ENCODE measurements at places on chromosomes 12 and 14.
A peak's percentile ranks its signal among the peaks of the same experiment; 100 is the strongest.

- peak; percentile 47 for DNase-seq
These were observed 39.2 kb downstream of the LTBP2 start for GRCh38 chr14:74572726-74573301.

GRCh38 chr12:49212572-49212971 is 23.7 kb upstream of the TUBA1A start:
- no peak for DNase-seq

- no peak for DNase-seq
These were observed 1.0 kb downstream of the HOMEZ start for GRCh38 chr14:23284654-23285529.

GRCh38 chr12:15556411-15557102 is 232.6 kb downstream of the EPS8 start:
- DNase-seq: no peak

GRCh38 chr12:30877105-30877875 is 49.3 kb upstream of the TSPAN11 start:
- DNase-seq: peak; percentile 82

GRCh38 chr12:104490186-104490585 is 33.4 kb downstream of the CHST11 start:
- peak; percentile 21 for DNase-seq

DNA sequence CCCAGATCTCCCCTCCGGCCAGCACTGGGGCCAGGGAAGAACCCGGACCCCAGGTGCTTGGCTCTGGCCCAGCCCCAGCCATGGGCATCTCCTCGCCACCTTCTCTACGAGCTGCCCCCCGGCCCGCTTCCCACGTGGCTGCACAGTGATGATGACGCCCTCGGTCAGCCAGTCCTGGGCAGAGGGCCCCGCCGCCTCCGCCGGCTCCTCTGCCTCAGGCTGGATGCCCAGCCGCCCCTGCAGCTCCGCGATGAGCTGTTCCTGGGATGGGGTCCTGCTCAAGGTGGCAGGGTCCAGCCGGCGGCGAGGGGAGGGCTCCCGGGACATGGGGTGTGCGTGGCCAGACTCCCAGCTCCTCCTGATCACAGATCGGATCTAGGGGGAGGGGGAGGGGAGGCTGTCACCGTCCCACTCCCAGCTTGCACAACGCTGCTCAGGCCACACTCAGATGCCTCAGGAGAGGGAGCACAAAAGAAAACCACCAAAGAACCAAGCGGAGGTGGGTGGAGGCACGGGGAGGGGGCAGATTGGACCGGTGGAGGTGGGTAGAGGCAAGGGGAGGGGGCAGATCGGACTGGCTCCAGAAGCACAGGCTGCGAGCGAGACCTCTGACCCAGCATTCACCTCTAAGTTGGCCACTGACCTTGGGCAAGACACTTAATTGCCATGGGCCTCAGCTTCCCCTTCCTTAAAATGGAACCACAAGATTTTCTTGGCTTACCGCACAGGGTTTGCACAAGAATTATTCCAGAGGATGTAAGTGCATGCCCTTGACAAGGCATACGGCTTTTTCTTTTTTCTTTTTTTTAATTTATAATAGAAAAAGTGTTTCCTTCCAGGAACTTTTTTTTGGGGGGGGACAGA is 16.1 kb upstream of the RPLP0 start:
- no peak for DNase-seq

- DNase-seq: no peak
These were observed 211.4 kb downstream of the CCDC59 start for GRCh38 chr12:82146740-82147139.

- no peak for DNase-seq
These were observed 30.6 kb upstream of the FICD start for GRCh38 chr12:108484431-108484830.

GRCh38 chr14:98593361-98593761 is 678.6 kb downstream of the BCL11B start:
- DNase-seq: no peak

GRCh38 chr12:98591209-98591608 is 2.3 kb upstream of the SLC25A3 start:
- no peak for DNase-seq

- no peak for DNase-seq
These were observed 175.8 kb upstream of the ATP2B1 start for GRCh38 chr12:89884416-89884898.

DNA sequence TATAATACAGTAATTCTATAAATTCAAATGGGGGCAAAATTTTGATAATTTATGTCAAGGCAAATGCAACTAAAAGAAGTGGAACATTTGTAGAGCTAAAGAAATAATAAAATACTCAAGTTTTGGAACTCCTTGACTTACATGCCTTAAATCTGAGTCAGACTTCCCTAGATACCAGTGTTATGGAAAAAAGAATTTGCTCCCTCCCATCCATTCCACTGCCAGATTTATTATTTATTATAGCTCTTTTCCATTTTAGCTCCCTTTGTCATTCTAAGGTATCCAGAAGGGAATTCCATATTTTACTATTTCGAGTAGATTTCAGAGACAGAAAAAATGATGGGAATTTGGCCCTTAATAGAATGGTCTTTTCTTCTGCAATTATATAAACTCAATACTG is 44.0 kb downstream of the RHOJ start:
- no peak for DNase-seq

DNA sequence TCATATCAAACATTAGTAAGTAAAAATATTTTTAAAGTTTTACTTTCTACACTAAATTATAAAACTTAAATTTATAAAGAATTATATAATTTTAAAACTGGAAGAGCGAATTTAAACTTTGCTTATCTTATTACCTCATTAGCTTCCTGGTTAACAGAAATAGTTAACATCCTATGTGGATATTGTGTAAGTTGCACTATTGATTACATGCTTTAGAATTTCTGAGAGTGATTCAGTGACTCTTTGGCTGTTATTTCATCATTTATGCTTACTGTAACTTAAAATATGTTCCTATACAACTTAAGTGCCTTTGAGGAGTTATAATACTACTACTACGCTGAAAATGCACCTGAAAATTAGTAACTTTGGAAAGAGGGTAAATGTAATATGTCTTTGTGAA is 101.4 kb downstream of the FOXA1 start:
- DNase-seq: no peak

DNA sequence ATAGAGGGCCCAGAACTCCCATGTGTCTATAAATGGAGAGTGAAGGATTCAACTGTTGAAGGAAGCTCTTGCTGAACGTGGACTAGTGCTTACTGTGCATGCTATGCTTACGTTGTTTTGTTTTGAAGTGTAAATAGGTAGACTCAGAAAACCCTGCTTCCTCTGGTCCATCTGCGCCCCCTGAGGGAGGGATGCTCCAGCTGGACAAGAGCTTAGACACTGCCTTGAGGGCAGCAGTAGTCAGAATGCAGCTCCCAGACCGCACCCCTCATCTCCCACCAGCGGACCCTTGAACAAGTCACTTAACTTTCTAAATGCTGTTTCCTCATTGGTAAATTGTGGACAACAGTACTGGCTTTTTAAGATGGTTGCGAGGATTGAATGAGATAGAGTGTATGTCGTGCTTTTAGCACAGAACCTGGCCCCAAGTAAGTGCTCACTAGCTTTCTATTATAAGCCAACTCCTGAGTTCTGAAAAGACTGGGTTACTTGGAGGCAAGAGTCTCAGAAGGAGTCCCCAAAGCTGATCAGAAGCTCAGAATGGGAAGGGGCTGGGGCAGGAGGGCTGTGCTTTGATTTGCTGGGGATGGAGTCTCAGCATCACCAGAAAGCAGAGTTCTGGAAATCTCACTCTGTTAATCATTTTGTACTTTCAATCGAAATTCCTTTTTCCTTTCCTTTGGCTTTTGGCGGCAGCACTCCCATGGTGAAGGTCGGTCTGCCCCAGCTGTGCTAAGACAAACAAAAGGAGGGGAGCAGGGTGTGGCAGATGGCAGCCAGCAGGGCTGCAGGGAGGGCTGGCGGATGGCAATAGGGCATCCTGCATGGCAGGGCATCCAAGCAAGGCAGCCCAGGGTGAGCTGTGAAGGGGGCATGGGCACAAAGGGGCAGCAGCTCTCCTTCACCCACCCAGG is 15.6 kb downstream of the AGAP2 start:
- peak; percentile 57 for DNase-seq

- DNase-seq: no peak
These were observed 4.1 kb downstream of the ZFYVE21 start for GRCh38 chr14:103719751-103720150.

DNA sequence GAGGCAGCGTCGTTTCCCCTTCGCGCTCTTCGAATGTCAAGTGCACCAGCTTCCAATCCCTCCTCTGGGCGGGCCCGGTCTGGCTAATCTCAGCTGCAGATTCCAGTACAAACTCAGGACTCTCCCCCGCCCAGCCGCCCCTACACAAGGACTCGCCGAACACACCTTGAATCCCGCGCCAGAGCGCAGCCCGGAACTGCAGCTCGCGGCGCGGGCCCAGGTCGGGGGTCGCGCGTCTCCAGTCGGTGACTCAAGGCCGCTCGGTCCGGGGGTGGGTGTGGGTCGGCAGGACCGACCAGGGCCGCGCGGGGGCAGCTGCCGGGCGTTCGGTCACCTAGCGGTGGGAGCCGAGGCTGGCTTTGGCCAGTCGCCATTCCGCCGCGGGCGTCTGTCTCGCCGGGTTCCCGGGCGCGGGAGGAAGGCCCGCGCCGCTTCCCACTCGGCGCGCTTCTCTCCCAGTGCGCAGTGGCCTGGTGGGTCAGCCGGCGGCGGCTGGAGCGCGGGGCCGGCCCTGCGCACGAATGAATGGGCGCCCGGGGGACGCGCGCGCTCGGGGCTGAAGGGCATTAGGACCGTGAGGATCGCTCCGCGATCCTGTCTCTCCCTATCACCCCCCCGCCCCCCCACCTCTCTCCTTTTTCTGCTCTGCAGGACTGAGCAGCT is at the start of gene GALNT16:
Gene GALNT16, plus strand, starts transcription at position 632 of the 663 bp plus-strand sequence. CDS start 133 bp downstream, outside the sequence.
- peak; percentile 25 for DNase-seq

DNA sequence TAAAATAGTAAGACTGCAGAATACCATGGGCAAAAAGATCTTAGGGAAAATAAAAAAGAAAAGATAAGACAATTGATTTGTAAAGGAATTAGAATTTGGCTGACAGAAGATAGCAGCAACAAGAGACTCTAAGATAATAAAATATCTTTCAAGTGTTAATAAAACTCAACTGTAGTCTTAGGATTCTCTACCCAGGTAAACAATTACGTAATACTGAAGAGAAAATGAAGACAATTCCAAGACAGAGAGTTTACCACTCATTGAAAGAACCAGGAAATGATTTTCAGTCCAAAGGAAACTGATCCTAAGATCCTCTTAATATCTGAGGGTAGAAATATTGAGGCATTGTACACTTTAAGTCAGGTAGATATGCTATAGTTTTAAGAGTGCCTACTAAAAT is 321.1 kb downstream of the CEP128 start:
- DNase-seq: no peak

DNA sequence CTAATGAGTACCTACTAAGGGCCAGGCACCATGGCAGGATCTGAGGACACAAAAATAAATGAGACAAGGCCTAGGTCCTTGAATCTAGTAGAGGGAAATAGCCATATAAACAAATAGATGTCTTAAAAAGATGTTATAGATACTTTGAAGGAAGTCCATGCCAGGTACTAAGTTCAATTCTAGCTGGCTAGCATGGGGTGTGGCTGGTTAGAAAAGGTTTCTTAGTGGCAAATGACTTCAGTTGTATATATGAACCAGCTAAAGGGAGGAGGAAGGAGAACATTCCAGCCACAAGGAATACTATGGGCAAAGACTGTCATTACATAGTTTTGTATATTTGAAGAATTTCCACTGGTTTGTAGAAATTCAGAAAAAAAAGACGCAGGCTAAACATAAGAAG is 133.6 kb upstream of the BMP4 start:
- no peak for DNase-seq

GRCh38 chr14:38205949-38206665 is 1.6 kb upstream of the SSTR1 start:
- DNase-seq: no peak

GRCh38 chr12:92570056-92570753 is 132.6 kb upstream of the PLEKHG7 start:
- peak; percentile 85 for DNase-seq

GRCh38 chr12:101697930-101698799 is 725 bp downstream of the CHPT1 start:
- DNase-seq: no peak

DNA sequence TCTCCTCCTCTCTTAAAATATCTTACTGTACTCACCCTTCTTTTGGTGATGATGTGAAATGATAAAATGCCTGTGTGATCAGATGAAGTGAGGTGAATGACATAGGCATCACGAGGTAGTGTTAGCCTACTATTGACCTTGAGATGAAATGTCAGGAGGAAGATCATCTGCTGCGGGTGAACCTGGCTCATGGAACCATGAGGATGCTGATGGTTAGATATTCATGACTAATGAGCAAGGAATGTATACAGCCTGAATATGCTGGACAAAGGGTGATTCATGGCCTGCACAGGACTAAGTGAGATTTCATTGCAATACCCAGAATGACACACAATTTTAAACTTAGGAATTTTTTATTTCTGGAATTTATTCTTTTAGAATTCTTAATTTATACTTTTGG is 89.6 kb downstream of the DAAM1 start:
- DNase-seq: no peak

DNA sequence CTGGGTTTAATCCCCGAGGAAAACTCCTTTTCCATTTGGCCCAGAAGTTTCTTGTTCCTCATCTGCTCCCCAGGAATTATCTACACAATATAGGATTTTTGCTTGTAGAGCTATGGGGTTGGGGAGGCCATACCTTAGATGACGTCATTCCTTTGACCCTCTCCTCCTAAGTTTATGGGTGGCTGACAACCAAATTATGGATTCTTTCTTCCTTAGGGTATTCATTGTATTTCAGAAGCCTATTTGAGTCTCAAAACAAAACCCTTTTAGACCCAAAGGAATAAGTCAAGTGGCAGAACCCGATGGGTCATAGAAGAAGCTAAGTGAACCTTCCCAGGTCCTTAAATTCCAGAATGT is 14.2 kb downstream of the PROX2 start:
- DNase-seq: no peak

DNA sequence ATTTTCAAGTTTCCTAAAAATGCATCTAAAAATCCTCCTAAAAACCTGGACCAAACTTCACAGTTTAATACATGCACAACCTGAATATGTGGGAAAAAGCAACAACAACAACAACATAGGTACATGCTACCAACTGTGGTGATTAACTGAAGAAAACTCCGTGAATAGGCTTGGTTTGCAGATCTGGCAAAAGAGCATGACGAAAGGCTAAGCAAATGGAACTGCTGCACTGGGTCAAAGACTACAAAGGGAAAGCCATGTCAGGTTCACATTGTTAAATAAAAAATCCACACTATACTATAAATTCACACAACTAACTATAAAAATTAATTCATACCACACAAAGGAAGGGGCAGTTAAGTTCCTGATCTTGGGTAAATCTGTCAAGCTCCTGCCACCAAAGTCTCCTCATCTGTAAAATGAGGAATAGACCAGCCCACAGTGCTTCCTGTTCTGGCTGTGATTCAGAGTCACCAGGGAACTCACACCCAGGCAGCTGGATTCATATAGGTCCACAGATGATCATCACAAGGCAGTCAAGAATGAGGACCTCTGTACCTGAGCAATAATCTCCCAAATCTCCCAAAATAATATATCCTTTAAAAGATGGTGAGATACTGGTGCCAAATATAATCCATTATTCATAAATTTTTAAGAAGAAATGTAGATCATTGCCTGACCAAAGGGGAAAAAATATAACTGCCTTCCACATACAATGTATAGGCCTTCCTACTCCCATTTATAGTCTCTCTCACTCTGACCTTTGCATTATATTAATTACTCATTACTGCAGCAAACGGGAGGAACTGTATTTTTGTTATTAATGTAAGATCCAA is 7.0 kb downstream of the CORO1C start:
- DNase-seq: no peak

- DNase-seq: no peak
These were observed 4.0 kb upstream of the MYRFL start for GRCh38 chr12:69821032-69821455.

GRCh38 chr12:42589465-42590329 is at the start of gene PRICKLE1:
PRICKLE1 (minus strand) TSS chr12:42589746; CDS start chr12:42472516, 117,230 bp downstream.
- DNase-seq: peak; percentile 22

GRCh38 chr12:101824831-101825230 is 5.9 kb downstream of the GNPTAB start:
- DNase-seq: no peak
